ENCODE measurements at places on chromosomes 13 and 19.

- DNase-seq = no peak
Observed at GRCh38 chr19:14510311-14511228, 7.6 kb downstream of the DNAJB1 start.

- no peak for DNase-seq
Observed at GRCh38 chr13:68940049-68940448, 1167.6 kb upstream of the ATXN8OS start.

DNA sequence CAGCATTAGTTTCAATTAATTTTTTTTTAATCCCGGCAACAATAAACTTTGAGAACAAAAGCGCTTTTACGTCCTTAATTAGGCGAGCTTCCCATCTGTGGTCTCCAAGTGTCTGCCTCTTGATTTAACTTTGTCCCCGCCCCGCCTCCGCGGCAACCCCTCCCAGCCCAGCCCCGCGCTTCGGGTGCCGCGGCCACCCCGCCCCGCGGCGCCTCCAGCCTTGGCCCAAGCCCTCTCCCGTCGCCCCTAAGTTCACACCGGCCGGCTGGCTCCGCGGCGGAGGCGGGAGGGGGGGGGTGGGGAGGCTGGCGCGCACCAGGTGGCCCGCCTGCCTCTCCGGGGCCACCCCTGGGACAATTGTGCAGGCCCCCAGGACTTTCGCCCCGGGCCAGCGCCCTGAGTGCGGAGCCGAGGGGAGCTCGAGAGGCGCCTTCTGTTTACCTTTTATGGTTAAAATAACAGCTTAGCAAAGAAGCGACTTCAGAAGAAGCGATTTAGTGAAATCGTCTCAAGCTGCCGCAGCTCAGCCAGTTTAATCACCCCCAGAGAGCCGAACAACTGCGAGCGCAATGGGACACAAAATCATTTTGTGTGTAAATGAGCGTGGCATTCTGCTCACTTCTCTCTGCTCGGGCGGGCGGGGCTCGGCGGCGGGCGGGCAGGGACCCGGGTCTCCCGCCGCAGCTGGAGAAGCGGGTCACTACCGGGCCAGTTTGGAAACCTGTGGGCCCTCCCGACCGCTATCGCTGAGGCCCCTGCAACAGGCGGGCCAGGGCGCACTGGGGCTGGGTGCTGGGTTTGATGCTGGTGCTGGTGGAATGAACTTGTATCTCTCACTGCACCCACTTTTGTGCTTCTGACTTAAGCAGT is 1.4 kb downstream of the KCTD15 start:
- no peak for DNase-seq

DNA sequence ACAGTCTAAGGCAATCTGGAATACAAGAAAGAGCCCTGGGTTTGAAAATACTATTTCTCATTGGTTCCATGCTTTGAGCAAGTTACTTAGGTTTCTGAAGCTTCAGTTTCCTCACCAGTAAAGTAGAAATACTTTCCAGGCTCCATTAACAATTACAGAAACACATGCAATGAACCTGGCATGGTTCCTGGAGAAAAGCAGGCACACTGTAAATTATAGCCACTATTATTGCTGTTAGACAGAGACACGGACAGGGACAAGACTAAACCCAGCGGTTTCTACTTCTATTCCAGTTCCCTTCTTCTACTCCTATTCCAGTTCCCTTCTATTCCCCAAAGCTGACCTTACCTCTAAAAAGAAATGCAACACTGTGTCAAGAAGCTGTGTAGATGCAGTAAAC is 41.2 kb downstream of the MIPEP start:
- no peak for DNase-seq

DNA sequence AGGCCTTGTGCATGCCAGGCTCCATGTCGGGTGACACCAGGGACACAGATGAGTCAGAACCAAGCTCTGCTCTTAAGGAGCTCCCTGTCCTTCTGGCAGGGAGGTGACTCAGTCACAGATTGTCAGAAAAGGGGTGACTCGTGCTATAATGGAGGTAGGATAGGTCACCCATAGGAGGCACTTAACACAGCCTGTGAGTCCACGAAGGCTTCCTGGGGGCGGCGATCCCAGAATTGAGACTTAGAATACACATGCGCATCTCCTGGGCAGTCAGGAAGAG is 19.6 kb downstream of the FUZ start:
- no peak for DNase-seq

DNA sequence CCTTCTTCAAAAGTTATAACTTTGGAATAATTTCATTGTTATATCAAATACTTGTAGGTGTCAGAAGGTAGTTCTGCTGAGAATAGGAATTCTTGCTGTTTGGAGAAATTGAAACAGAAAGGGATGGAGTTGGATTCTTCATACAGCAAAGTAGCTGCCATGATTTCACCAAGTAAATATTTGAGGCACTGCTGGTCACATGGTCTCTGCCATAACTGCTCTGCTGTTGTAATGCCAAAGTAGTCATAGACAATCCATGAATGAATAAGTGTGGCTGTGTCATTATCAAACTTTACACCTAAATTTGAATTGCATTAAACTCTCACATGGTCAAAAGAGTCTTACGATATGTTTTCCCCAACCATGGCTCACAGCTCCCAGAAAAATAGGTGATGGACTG is 308.6 kb downstream of the GPC6 start:
- DNase-seq = no peak
